Fibroblast of the aortic adventitia (primary cell): ENCODE measurements at places on chromosomes 7 and 10. TPM values are rescaled to one million over a fixed set of nuclear protein-coding genes. Genes with fewer than 3 reads are reported as not detected.
A peak's percentile ranks its signal among the peaks of the same experiment; 100 is the strongest.

DNA sequence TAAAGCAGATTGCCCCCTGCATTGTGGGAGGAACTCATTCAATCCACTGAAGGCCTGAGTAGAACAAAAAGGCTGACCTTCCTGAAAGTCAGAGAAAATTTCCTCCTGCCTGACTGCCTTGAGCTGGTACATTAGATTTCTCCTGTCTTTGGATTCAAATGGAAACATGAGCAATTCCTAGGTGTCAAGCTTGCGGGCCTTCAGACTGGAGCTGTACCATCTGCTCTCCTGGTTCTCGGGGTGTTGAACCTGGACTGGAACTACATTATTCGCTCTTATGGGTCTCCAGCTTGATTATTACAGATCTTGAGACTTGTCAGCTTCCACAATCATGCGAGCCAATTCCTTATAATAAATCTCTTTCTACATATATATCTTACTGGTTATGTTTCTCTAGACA, 173.6 kb upstream of the STEAP4 start:
- no peak for DNase-seq

The PNLIPRP2 gene
- not detected in 2 replicates for total RNA-seq

The ASAH2 gene
- 0.25 and 1.5 TPM in 2 replicates for total RNA-seq

- DNase-seq, result peak; percentile 94
Observed at GRCh38 chr10:43461950-43462349, 25.0 kb downstream of the ZNF487 start.

DNA sequence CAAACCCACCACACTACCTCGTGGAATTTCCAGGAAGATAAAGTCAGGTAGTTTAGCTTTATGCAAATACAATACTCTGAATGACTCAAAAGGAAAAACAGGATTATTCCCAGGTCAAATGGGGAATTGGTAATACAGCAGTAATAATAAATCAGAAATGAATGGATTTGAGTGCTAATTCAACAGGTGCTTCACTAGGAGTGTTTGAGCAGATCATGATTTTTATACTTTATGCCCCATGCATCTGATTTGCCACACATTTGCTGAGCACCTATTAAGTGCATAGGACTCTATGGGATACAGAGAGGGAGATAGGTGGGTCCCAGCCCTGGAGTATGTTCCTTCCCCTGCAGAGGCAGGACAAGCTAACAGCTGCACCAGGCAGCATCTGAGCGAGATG, 381.4 kb upstream of the PODXL start:
- no peak for DNase-seq

DNA sequence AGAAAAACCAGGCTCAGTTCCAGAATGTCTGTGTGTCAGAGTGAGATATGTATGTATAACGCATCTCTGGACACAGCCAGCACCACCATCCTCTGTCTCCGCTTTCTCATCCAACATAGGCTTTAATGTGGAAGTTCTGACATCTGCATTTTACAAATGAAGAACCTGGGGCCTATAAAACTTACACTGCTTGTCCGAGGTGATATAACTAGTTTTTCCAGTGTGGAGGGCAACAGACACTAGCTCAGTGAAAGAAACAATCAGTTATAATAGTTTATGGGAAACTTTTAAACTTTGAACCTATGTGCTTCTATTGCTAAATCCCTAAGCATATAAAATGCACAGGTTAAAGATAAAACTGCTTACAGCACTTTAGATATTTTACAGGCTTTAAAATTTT, 208.7 kb downstream of the CRPPA start:
- no peak for DNase-seq

DNA sequence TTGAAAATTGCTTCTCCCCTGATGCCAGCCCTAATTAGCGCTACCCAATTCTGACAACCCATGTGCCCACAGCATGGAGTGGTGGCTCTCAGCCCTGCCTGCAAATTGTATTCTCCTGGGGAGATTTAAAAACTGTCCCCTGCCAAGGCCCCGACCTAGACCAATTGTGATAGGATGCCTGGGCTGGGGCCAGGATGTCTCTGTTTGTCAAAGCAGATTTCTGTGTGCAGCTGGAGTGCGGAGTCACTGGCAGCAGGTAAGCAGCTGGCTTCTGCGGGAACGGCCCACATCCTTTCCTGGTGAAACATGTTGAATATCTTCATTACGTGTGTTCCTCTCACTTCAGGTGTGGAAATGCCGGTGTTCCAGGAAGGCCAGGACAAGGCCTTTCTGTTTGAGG, 238.6 kb downstream of the WDR37 start:
- DNase-seq, result no peak

- DNase-seq, result no peak
Observed at GRCh38 chr10:100750291-100751210, 5.2 kb downstream of the PAX2 start.

- DNase-seq, result no peak
Observed at GRCh38 chr10:17479822-17480221, 25.4 kb upstream of the ST8SIA6 start.

DNA sequence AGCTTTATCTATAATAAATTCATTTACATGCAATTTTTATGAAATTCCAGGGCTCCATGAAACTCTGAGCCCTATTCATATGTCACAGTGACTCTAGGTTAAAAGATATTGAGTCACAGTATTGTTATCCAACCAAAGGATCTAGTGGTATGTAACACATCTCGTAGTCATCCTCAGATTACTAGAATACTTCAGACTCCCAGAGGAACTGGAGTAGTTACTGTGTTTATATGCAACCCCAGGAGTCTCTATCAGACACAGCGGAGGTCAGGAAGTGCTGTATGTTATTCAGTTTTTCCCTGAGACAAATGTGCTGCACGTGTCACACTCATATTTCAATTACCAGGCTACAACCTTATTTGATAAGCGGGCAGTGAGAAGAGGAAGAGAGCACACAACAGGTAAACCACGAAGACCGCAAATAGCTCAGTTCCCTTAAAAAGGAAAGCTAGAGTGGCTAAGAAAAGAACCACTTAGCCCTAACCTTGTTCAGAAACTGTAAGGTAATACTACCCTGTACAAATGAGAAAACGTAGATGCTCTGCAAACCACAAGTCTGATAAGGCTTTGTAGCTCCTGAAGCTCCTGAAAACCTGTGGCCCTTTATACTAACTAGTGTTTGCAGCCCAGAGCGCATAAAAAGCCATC, 114.0 kb upstream of the CNTNAP2 start:
- DNase-seq, result no peak

- no peak for DNase-seq
Observed at GRCh38 chr7:77457779-77458178, 41.6 kb upstream of the GSAP start.

DNA sequence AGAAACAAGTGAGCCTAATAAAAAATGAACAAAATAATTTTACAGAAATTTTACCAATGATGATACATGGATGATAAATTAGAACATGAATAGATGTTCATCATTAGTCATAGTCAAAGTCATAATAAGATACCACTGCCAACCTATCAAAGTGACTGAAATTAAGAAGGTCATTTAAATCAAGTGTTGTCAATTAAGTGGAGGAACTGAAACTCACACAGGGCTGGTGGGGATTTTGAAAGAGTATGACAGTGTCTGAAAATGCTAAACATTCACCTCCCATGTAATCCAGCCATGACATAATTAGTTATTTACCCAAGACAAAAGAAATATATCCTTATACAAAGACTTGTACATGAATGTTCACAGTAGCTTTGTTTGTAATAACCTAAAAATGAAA, 57.1 kb upstream of the DYNC1I1 start:
- no peak for DNase-seq

- peak; percentile 26 for DNase-seq
Observed at GRCh38 chr7:91351374-91351773, 87.1 kb downstream of the FZD1 start.

- DNase-seq, result no peak
Observed at GRCh38 chr7:88269586-88269985, 37.1 kb downstream of the STEAP4 start.

- DNase-seq, result no peak
Observed at GRCh38 chr10:31920538-31920937, 8.1 kb downstream of the ARHGAP12 start.

- no peak for DNase-seq
Observed at GRCh38 chr10:81136261-81136660, 598.6 kb downstream of the SH2D4B start.

- peak; percentile 17 for DNase-seq
Observed at GRCh38 chr7:131653418-131654248, 97.2 kb upstream of the PODXL start.

The C10orf95 gene
- not detected in 2 replicates for total RNA-seq

The ANKRD30A gene
- not detected in 2 replicates for total RNA-seq

The NPY4R gene
- not detected in 2 replicates for total RNA-seq

The NKX2-3 gene
- total RNA-seq, result not detected in 2 replicates

DNA sequence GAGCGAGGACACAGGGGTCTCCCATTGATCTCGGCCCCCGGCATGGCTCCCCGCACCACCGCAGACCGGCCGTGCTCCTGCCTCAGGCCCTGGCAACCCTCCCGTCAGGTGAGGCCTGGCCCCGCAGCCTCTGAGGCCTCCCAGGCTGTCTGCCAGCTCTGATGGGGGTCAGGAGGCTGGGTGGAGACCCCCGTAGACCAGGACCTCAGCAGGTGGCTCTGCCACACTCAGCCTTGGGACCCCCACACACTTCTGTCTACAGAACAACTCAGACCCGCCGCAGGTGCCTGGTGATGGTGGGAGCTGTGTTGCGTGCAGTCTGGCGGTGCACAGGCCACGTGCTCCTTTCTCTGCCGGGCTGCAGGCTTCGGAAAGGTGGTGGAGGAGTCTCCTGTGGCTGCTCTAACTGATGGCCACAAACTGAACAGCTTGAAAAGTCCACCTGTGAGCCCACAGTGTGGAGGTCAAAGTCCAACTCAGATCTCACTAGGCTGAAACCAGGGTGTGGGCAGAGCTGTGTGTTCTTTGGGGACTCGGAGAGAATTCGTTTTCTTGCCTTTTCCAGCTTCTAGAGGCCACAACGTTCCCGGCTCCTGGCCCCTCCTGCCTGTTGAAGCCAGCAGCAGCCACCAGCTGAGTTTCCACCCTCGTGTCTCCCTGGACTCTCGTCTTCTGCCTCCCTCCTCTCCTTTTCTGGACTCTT, 62.5 kb downstream of the PWWP2B start:
- no peak for DNase-seq

The SMARCD3 gene
- 44.9 and 59.7 TPM in 2 replicates for total RNA-seq

GRCh38 chr10:30536578-30536977, 93.0 kb downstream of the LYZL2 start:
- no peak for DNase-seq

The CFAP46 gene
- total RNA-seq, result 0.09 and 1.5 TPM in 2 replicates

The TUBAL3 gene
- not detected in 2 replicates for total RNA-seq

DNA sequence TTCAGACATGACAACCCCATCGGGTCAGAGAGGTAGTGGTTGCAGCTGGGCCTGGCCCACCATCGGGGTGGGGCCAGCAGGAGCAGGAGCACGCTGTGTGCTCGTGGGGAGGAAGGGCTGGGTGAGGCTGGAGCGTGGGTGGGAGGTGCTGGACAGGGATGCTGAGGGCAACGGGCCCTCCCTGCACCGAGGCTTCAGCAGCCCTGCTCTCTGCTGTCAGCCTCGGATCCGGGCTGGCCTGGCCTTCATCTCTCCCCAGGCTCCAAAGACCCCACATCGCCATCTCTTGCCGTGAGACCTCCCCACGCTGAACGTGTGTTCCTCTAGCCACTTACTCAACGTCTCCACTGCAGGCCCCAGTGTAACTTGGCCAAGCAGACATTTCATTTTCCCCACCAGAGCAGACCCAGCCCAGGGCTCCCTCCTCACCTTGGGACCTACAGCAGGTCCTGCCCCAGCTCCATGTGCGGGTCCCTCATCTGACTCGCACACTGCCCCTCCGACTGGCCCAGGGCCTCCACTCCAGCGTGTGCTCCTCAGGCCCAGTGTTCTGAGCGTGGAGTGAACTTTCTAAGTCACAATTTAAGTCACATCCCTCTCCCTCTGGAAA, 462.4 kb downstream of the DNAJB6 start:
- DNase-seq, result no peak

The HOXA3 gene
- total RNA-seq, result 1.2 and 3.5 TPM in 2 replicates

DNA sequence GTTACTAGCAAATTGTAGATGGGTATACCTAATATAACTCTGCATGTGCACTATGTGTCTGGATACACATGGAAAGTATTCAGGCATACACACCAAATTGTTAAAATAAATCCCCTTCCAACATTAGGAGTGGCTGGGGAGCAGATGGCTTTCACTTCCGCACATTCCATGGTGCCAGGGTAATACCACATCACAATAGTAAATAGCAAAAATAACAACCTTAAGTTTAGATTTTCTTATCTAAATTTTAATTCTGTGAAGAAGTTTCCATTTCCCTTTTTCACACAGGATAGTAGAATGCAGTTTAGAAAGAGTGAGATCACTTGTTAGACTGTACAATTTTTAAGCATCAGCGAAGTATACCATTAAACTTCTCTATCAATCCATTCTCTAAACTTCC, 5.8 kb upstream of the ALOX5 start:
- no peak for DNase-seq

The FRMD4A gene
- 32.1 and 42.4 TPM in 2 replicates for total RNA-seq

GRCh38 chr7:116122972-116123595, 87.3 kb upstream of the TES start:
- DNase-seq, result peak; percentile 81

GRCh38 chr10:116712519-116712918, 29.8 kb downstream of the HSPA12A start:
- peak; percentile 37 for DNase-seq

GRCh38 chr7:157403646-157404401, 67.0 kb downstream of the DNAJB6 start:
- no peak for DNase-seq

GRCh38 chr10:95246582-95247051, 44.2 kb downstream of the PDLIM1 start:
- peak; percentile 87 for DNase-seq

- DNase-seq, result no peak
Observed at GRCh38 chr10:128996092-128996491, 470.9 kb upstream of the MGMT start.

- DNase-seq, result no peak
Observed at GRCh38 chr10:117621795-117622420, 79.4 kb downstream of the EMX2 start.

GRCh38 chr10:91422915-91423314, 12.8 kb downstream of the HECTD2 start:
- no peak for DNase-seq

The ACTR1A gene
- total RNA-seq, result 103 and 105 TPM in 2 replicates

DNA sequence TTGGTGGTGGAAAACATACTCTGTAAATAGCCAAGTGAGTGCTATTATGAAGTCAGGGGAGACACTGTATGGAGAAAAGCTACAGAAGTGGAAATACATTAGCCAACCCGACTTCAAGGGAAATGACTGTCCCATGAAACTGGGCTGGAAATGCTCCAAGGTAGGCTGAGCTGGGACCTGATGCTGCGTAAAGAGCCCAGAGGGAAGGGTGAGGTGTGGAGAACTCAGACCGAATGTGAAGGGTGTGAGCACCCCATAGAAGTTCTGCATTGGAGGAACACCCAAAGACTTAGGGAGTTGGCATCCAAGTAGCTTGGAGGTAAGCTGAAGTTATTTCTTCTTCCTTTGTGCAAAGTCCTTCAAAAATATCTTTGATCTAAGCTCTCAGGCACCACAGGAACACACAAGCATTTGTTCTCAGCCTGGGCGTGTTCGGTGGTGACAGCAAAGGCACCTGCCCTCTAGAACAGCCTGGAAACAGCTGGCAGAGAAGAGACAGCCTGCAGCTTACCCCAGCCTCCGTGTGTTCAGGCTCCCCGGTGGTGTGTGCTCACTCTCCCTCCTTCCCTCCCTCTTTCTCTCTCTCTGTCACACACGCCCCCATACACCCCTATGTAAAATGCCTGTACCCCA, 19.1 kb upstream of the GJD4 start:
- no peak for DNase-seq
